ENCODE measurements at places on chromosomes 1 and 21.

- no peak for DNase-seq
Measured at GRCh38 chr1:47830641-47831333, 166.4 kb downstream of the TRABD2B start.

DNA sequence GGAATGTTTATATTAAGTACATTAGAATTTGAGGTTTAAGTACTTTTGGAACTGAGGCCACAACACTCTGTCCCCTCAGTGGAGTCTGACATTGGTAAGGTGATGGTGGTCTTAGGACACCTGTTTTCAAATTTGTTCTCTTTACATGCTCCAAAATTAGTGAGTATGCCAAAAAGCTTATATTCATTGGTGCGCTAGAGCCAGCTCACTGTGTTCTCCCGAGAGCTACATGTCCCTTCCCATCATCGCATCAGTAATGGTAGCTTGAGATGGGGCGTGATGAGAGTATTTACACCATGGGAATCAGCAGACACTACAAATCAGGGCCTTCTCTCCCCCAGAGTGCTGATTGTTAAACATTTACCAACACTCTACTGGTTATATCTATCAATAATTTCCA, 19.5 kb downstream of the ETS2 start:
- no peak for DNase-seq

DNA sequence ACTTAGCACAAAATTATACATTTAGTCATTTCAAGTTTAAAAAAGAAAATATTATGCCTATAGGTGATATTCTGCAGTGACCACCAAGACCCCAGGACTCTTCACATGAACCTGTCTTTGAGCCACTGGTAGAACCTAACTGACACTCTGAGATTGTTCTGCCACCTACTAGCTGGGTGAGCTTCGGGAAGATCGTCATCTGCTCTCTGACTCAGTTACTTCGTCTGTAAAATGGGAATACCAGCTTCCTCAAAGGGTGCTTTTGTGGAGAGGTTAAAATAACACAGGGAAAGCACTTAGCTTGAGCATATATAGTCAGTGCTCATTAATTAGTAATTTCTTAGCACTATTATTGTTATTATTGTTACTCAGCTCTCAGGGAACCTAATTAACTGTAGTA, 228.5 kb upstream of the JUN start:
- no peak for DNase-seq

DNA sequence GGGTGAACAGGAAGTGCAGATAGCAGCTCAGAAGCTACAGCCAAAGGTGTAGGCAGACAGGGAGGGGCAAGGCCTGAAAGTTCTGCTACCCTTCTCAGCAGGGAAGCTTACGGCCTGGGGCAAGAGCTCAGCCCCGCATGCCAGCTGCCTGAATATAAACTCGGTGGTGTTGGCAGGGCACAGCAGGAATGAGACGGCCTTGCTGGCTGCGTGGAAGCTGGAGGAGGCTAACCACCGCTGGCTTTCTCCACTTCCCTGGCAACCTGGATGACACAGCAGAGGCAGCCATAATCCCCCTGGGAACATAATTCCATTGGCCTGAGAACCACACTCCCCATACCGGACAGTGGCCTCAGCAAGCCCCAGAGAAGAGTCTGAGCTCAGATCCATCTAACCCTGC, 81.9 kb upstream of the PRRC2C start:
- peak; percentile 61 for DNase-seq

DNA sequence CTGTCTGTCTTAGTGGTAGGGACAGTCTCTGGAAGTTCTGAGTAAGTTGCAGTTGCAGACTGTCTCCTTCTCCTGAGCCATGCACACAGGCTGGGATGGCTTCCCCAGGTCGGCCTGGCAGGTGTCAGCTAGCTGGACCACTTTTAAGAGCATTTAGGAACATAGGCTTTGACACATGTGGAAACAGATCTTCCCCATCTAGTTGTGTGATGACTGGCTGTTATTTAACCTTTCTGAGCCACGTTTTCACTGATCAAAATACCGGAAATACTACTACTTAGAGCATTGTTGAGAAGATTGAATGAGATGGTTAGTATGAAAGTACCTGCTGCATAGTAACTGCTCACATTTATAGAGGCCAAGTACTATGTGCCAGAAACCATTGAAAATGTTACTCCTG, 6.2 kb upstream of the MAPKAPK2 start:
- DNase-seq = no peak

DNA sequence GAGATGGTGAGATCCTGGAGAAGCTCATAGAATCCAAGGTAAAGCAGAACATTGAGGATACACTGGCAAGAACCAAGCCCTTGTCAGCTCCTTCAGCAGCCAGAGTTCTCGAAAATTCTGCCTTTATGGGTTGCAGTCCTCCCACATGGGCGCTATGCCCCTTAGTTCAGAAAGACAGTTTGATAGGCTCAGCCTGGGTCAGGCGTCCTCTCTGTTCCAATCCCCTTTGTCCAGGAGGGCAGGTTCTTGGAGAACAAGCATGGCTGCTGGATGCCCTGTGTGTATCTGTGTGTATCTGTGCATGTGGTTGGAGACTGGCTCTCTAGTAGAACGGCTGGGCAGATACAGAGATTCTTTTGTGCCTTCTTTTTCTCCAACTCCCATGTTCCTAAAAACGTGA, 8.0 kb upstream of the NBL1 start:
- no peak for DNase-seq

DNA sequence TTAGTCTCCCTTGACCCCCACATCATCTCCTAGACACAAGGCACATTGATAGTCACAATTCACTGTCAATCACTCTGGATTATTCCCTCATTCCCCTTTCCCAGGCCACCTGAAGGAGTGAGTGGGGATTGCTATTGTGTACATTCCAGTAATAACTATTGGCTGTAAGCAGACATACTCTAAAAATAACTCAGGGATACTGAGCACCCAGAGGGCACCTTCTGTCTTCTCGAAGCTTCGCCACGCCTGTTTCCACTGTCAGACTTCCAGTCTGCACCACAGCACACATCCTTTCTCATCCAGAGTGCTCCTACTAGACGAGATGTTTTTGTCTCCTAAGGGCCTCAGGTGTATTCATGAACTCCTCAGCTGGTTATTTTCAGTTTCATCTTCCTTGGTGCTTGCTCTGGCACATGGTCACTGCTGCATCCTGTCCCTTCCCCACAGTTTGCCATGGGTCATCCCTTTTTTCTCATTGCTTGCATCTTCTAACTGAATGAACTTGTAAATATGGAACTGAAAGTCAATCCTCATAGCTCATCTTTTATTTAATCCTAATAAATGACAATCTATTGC, 848 bp upstream of the APOBEC4 start:
- DNase-seq = no peak

- no peak for DNase-seq
Measured at GRCh38 chr1:223386013-223386412, 7.2 kb upstream of the CCDC185 start.

DNA sequence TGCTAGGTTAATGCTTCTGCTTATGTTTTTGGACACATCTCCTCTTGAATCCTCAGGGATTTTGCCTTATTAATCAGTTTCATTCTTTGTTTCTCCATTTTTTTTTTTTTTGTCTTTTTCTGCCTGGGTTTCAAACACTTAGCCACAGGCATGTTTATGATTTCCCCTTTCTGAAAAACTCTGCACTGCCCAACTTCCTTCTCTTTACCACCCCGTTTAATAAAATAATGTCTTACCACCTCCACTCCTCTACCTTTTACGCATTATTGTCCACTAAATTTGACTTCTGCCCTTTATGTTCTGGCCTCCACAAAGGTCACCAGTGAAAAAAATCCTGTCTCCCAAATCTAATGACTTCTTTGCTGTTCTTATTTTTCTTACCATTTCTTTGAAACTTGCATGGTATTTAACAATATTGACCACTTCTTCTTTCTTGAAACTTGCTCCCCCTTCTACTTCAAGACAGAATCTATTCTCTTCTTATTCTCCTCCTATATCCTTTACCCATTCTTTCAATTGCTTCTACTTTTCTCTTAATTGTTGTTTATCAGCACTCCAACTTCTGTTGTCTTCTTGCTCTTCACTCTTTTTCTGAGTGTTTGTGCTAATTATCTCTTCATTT, 150.3 kb downstream of the TNFSF18 start:
- DNase-seq = no peak

GRCh38 chr1:66000033-66000637, 207.4 kb downstream of the PDE4B start:
- no peak for DNase-seq

- no peak for DNase-seq
Measured at GRCh38 chr1:6461051-6461530, 4.9 kb downstream of the TNFRSF25 start.

DNA sequence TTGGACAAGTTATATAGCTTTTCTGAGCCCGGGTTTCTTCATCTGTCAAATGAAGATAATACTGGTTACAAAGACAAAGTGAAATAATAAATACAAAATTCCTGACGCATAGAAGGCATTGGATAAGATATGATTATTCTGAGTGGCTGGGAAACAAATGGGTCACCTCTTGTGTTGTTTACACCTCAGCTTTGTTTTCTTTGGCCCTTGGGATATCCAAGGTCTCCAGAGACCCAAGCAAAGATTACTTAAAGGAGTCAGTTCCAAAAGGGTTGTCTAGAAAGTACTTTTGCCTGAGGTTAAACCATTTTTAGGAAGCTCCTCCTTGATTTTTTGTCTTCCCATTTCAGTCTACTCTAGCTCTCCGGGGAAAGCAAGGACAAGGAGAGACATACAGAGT, 9.7 kb downstream of the KHDRBS1 start:
- peak; percentile 32 for DNase-seq

GRCh38 chr1:179026813-179027669, 1.3 kb downstream of the FAM20B start:
- DNase-seq = no peak

- peak; percentile 60 for DNase-seq
Measured at GRCh38 chr1:212967801-212968200, 17.5 kb downstream of the VASH2 start.

DNA sequence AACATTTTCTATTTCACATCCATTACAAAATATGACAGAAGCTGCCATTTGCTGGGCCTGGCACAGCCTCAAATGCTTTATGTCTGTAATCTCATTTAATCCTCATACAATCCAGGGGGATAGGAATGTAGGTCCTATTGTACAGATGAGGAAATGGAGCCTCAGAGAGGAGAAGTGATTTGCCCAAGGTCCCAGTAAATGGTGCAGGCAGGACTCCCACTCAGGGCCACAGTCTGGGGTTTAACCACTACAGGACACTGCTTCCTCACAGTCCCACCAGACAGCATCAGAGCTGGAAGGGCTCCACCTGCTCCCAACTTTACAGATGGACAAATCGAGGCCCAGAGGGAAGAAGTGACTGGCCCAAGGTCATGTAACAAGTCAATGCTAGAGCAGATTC, 20.6 kb upstream of the RNF19B start:
- no peak for DNase-seq

DNA sequence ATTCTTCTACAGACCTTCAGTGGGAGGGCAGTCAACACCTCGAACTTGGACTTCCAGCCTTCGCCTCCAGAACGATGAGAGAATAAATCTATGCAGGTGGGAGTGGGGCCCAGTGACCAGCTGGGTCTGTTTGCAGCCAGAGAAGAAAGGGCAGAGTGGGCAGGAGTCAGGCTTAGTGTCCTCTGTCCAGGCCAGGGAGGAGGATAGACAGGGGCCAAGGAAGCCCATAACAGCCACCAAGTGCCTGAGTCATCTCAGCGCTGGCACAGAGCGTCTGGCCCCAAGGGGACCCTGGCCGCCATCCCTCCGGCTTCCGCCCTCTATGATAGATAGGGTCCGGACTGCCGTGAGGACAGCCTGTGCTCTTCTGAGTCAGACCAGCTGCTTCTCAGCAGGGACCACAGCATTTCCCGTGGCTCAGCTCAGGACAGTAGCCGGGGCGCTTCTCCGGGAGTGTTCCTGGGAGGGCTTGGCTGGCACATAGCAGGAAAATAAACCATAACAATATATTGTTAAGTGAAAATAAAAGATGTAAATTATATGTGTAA, 133.1 kb upstream of the C1orf174 start:
- DNase-seq = no peak

All from iris pigment epithelial cell (primary cell).